ENCODE measurements at places on chromosomes 16 and 17.

DNA sequence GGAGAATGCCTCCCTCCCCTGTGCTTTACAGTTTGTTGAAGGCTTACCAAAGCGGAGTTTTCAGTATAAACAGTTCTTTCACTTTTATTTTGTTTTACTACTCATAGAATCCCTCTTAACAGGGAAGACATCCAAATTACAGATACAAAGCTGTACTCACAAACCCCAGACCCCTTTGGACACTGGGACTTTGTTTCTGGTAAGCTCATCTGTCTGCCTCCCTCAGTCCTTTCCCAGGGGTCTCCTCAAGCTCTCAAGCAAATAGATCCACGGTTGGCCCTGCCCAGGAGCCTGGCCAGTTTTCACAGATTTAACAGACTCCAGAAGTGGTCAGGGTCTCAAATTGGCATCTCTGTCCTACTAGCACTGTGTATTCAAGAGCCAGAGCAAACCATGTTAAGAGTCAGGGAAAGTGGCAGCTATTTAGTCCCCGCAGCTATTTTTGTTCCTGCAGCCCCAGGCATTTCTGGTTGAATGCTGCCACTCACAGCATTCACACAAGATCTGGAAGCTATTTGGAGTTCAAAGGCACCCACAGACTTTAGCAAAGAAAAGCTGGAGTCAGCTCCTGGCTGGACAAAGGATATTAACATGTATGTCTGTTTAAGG, 54.2 kb downstream of the TMEM100 start:
- no peak for DNase-seq

GRCh38 chr16:506246-506546, 21.3 kb upstream of the CAPN15 start:
- no peak for DNase-seq

DNA sequence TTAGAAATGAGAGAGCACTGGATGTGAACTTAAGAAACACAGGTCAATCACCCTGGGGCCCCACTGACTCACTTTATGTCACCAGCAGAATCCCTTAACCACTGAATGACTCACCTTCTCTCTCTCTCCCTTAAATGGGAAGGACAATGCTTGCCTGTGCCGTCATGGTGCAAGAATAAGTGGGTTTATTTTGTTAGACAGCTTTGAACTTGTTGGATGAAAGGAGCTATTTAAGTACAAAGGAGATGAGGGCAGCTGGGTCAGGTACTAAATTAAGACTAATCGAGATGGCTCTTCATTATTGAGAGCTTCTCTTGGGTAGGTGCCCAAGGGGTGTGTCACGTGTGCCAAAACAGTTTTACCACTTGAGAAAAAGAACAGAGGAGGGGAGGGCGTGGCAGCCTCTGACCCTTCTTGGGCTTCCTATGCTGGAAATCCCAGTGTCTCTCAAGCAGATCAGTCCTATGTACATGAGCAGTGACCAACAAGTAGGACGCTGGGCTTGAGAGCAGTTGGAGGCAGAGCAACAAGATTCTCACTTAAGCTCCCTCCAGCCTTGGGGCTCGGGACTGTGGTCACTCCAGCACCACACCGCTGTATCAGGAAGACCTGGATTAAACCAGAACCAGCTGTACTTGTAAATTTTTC, 6.7 kb upstream of the KRT31 start:
- DNase-seq = no peak

DNA sequence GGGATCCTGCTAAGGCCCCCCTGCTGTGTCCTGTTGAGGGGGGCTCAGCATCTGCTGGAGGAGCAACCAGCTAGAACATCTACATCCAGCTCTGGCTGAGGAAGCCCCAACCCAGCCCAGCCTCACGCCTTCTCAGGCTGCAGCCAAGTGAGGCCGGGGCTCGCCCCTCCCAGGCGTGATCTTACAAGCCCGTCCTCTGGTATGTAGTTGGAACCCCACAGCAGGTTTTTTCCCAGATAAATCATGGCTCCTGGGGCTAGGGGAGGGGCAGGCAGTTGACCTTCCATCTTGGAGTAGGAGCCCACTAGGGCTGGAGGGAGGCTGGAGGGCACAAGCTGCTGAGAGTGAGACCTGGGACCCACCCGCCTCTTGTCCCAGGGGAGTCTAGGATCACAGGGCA, 4.7 kb downstream of the FAM83G start:
- DNase-seq = no peak

GRCh38 chr17:79162012-79162963, 87.7 kb downstream of the ENGASE start:
- DNase-seq = no peak

GRCh38 chr16:11524098-11524760, 62.5 kb downstream of the LITAF start:
- DNase-seq = no peak

GRCh38 chr17:81821603-81822311, 11.3 kb downstream of the MCRIP1 start:
- DNase-seq = no peak

DNA sequence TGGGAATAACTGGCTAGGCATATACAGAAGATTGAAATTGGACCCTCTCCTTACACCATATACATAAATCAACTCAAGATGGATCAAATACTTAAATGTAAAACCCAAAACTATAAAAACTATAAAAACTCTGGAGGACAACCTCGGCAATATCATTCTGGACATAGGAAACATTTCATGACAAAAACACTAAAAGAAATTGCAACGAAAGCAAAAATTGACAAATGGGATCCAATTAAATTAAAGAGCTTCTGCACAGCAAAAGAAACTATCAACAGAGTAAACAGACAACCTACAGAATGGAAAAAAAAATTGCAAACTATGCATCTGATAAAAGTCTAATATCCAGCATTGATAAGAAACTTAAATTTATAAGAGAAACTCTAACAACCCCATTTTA, 503.7 kb upstream of the C16orf82 start:
- DNase-seq = no peak

DNA sequence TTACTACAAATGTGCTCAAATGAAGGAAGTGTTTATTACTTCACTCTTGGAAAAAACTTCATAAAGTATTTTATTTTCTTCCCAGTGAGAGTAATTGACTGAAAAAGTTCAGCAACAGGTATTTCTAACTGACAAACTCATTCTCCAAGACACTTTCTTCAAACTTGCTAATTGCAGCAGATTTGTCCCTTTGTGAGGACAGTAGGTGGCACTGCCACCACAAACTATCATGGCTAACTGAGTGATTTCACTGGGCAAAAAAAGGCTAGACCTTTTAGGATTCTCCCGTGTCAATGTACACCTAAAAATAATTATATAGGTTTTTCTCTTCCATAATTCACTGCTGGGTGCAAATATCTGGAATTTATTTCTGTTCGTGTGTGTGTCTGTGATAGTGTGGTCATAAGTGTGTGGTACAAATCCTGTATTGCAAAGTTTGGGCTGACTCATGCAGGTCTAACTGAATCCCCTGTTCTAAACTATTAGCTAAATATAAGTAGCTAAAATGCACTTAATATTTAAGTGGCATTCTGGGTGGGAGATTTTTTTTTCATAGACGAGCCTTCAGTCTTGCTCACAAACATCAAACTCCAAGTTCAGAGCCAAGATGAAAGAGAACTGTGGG, 3.9 kb downstream of the HS3ST3A1 start:
- DNase-seq = peak; percentile 9

GRCh38 chr16:11168386-11169051, 87.5 kb downstream of the SOCS1 start:
- DNase-seq = no peak
